ENCODE measurements at places on chromosomes 7 and 10. TPM values are rescaled to one million over a fixed set of nuclear protein-coding genes. Genes with fewer than 3 reads are reported as not detected.

Gene ITIH5
- total RNA-seq, result 0.10 TPM

Gene HECW1
- under 0.01 TPM for total RNA-seq

Gene HIBADH
- 6.6 TPM for total RNA-seq

Gene ASB15
- total RNA-seq, result not detected

Gene OR6V1
- total RNA-seq, result not detected

Gene HERC4
- 42.2 TPM for total RNA-seq

Gene ZNF25
- total RNA-seq, result 7.9 TPM

Gene SPAM1
- not detected for total RNA-seq

Gene PILRA
- total RNA-seq, result 56.7 TPM

All from mononuclear cell (primary cell).